ENCODE measurements at places on chromosomes 4 and X.

DNA sequence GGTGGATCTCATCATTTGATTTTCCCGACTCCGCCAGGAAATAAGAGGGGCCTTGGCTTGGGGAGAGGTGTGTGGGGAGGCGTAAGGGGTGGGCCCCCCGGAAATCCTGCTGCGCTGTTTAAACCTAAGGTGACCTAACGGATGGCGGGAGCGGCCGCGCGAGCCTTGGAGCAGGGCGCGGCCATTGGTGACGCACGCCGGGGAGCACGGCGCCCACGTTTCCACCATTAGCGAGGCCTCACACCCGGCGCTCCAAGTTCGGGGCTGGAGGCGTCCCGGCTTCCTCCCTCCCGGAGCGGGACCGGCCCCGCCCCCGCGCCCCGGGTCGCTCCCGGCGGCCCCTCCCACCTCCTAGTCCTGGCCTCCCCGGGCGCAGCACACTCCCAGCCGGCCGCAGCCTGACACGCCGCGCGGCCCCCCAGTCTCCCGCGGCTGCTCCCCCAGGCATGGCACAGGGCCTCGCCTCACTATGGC lies at the start of gene SMS:
TSS of gene SMS (plus strand) at position 354 of the 474 bp plus-strand sequence. CDS start at position 470, 116 bp downstream.
- peak; percentile 95 for DNase-seq

GRCh38 chrX:9147726-9148125 lies 113.8 kb upstream of the FAM9B start:
- DNase-seq, result no peak

DNA sequence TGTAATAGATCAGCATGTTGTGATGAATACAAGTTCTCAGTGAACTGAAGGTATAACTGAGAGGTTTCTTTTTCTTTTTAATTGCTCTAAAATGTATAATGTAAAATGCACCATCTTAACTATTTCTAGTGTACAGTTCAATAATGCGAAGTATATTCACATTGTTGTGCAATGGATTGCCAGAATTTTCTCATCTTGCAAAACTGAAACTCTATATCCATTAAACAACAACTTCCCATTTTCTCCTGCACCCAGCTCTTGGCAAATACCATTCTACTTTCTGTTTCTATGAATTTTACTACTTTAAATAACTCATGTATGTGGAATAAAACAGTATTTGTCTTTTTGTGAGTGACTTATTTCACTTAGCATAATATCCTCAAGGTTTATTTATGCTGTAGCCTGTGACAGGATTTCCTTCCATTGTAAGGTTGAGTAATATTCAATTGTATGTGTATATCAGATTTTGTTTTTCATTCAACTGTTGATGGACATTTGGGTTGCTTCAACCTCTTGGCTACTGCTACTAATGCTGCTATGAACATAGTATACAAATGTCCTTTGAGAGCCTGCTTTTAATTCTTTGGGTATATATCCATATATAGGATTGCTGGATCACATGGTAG lies 53.5 kb upstream of the NPFFR2 start:
- DNase-seq, result peak; percentile 69

DNA sequence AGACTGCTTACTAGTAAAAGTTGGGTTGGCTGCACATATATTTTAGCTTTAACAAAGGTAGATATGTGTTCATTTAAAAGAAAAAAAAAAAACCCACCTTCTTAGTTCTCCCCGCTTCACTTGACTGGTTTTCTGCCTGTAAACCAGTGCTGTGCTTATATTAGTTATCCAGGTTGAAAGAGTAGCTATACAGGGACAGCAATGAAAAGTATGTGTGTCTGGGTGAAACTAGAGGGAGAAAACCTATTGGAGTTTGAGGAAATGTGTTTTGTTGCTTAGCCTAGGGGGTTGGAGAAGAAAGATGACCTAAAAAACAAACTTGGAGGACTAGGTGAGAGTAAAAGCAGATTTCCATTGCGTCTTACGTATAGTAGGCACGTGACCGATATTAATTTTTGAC lies 4.5 kb downstream of the JADE1 start:
- no peak for DNase-seq

GRCh38 chrX:130155564-130155963 lies 10.1 kb downstream of the AIFM1 start:
- DNase-seq, result no peak

GRCh38 chr4:138256608-138257007 lies 14.5 kb upstream of the SLC7A11 start:
- DNase-seq, result no peak

DNA sequence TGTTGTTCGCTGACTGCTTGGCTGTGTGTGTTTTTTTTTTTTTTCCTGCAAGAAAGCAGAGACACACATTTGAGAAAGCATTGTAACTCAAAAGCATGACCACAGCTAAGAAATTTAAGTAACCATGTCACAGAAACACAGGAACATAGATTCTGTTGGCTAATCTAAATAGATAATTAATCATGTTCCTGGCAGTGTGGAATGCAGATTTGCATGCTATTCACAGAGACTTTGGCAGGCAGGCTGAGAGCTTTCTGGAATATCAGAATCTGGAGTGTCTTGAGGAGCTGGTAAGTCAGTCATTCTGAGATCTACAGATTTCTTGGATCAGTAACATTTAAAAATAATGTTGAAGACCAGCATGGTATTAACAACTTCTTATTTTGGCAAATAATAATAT lies 33.2 kb upstream of the SMS start:
- DNase-seq, result no peak

DNA sequence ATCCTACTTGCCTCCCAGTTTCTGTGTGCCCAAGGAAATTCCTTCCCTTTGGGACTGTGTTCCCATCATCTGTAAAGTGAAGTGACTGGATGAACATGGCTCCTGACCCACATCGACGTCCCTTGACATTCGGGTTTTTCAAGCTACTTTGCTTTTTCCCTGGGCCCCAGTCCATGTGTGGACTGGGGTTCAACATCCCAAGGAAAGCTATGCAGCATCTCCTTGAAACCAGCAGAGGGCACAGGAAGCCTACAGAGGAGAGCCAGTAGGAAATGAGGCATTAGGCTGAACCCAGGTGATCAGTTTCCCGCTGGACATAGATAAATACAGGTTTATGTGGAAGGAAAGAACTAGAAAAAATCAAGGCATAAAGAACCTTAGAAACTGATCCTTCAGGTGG lies 145.1 kb upstream of the ARHGEF9 start:
- DNase-seq, result no peak

DNA sequence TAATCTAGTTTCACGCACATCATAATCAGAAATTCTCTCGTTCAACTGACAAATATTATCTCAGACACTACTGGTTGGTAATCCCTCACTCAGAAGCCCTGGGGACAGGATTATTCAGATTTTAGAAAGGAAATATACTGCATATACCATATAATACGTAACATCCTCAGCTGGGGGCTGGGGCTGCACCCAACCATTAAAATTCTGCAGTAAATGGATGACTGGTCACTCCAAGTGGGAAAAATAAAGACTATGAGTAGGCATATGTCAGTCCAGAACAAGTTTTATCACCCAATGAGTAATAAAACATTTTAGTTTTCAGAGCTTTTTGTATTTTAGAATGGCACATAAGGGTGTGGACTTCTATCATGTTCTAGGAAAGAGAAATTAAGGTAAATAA lies 121.7 kb upstream of the MAP3K15 start:
- DNase-seq, result no peak

DNA sequence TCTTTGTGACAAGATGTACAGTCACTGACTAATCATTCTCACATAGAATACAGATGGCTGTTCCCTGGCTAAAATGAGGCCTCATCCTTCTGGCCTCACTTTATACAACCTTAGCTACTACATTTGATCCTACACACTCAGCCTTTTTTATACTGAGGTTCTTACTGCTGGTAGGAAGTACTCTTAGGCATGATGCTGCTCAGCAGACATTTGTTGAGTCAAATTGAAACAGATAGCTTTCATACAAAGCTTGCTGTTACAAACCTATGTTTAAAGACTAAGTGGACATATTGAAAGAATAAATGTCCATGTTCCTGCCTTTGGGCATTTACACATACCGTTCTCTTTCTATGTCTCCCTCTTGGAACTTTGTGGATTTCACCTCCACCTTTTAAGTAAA lies 154.9 kb downstream of the NPFFR2 start:
- DNase-seq, result no peak

GRCh38 chr4:6943885-6944225 lies 34.2 kb downstream of the TBC1D14 start:
- DNase-seq, result no peak

DNA sequence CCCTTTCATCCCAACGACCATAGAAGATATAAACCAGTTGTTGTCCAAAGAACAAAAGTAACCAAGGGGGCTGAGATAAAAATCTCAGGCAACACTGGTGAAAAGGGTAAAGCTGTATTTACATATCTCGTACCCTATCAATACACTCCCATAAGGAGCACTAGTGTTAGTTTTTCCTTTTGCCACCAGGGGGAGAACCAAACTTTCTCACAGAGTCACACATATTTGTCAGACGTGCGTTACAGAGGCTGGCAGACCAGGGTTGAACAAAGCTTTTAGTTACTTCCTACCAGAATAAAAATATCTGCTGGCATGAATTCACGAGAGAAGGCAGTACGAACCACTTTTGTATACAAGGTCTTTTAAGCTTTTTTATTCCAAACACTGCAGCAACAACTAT lies 88.3 kb downstream of the AMELX start:
- DNase-seq, result peak; percentile 72

DNA sequence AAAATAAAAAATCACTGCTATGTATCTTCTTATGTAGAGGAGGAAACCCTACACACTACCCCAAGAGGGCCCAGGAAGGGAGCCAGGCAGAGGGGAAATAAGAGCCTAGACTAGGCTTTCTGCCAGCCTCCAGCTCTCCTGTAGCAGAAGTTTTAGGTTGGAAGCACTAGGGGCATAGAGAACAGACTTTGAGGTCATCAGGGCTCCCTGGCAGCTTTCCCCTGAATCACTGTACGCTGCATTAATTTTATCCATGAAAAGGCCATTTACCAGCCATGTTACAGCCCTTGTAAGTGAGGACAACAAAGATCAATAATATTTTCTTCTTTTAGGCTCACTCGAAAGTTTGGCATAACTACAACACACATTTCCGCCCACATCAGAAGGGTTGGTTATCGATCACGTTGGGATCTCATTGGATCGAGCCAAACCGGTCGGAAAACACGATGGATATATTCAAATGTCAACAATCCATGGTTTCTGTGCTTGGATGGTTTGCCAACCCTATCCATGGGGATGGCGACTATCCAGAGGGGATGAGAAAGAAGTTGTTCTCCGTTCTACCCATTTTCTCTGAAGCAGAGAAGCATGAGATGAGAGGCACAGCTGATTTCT lies 24.7 kb downstream of the RPL9 start:
- no peak for DNase-seq

DNA sequence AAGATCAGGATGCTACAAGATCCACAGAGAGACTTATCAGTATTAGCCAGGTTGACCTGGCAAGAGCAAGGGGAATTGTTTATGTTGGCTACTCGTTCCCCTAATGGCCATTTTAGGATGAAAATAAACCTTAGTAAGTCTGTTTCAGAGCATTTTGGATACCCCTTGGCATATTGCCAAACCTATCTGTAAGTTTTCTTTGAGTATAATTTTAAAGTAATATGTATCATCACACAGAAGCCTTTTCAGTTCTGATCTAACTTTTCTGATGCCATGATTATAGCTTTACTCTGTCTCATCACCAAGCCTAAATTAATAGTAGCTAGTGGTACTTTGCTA lies 99.7 kb downstream of the TSPAN7 start:
- DNase-seq, result no peak

Measured in suppressor macrophage treated with lipopolysaccharide for 1 hour (primary cell).